ENCODE measurements at places on chromosomes 4 and X.
A peak's percentile ranks its signal among the peaks of the same experiment; 100 is the strongest.

DNA sequence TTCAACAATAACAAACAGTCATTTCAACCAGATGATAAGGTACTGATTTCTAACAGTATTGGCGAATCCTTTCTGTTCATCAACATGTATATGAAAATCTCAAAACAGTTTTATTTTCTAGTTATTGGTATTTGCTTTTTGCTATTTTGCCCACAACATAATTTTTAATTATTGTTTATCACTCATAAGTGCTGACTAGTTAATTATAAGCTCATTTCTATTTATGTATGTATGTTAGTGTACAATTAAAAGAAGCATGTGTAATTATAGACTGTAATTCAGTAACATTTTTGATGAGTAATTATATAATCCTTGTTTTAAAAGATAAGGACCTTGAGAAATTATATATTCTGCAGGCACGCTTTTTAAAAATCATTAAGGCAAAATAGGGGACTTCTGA, 67.2 kb upstream of the NPNT start:
- DNase-seq, result no peak

DNA sequence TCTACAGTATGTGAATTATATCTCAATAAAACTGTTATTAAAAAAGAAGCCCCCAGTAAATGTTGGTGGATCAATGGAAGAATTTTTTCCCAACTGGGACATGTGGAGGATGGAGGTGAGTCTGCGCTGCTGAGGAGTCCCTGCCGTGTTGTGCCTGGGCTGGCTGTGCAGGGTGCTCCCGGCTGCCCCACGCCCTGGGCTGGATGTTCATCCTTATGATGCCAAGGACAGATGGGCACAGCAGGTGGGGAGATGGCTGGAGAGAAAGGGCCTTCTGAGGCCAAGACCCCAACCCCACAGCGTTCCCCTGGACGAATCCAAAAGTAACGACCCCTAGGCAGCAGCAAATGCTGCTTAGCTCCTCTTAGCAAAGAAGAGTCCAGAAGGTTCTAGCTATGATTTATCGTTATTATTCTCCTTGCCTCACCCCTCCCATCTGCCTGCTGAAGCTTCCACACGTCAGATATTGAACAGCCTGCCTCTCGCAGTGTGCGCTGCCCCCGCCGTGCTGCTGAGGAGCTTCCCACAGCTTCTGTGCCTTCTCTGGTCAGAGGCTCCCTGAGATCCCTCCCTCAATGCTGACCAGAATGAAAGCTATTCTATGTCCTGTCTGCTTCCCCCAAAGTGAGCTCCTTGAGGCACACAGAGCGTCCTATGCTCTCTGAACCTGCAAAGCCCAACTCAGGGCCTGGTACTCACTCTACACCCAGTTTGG, 26.5 kb downstream of the HMX1 start:
- no peak for DNase-seq

GRCh38 chrX:88903989-88904718, 157.1 kb downstream of the CPXCR1 start:
- DNase-seq, result no peak

- peak; percentile 58 for DNase-seq
Observed at GRCh38 chr4:39348371-39349315, 17.5 kb downstream of the RFC1 start.

- DNase-seq, result no peak
Observed at GRCh38 chr4:78512357-78512920, 39.1 kb upstream of the ANXA3 start.

- no peak for DNase-seq
Observed at GRCh38 chr4:108941904-108942430, 179.1 kb upstream of the ETNPPL start.

- DNase-seq, result no peak
Observed at GRCh38 chr4:110224142-110224541, 25.7 kb upstream of the ELOVL6 start.

- peak; percentile 74 for DNase-seq
Observed at GRCh38 chr4:66000510-66001117, 330.3 kb upstream of the EPHA5 start.

GRCh38 chrX:132428896-132429295, 59.9 kb downstream of the MBNL3 start:
- no peak for DNase-seq

- peak; percentile 12 for DNase-seq
Observed at GRCh38 chr4:86452924-86453531, 93.2 kb upstream of the MAPK10 start.

DNA sequence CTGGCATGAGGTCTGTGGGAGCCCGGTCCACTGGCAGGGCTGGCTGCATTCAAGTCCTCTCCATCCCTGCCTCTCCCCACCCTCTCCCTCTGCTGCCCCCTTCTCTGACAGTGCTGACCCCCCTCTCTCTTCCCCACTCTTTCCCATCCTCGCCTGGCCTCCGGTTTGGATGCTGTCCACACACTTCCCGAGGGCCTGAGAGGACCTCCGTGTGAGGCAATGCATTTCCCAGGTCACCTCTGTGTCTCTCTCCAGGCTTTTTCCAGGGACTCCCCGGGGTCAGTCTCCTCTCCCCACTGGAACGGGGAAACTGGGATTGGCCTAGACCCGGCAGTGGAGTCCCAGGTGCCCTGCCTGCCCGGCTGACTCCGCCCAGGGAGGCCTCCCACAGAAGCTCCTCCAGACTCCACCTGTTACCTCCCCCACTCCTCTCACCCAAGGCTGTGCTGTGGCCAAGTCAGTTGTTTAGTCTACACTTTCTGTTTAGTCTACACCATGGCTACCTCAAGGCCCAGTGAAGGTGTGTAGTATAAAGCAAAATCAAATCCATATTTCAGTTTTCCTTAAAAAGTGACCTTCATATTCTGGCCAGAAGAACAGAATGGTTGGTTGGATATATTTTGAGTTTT, 146.8 kb downstream of the PTTG2 start:
- no peak for DNase-seq

Measured in fibroblast of skin of back (primary cell).